ENCODE measurements at places on chromosomes 11 and 22.

DNA sequence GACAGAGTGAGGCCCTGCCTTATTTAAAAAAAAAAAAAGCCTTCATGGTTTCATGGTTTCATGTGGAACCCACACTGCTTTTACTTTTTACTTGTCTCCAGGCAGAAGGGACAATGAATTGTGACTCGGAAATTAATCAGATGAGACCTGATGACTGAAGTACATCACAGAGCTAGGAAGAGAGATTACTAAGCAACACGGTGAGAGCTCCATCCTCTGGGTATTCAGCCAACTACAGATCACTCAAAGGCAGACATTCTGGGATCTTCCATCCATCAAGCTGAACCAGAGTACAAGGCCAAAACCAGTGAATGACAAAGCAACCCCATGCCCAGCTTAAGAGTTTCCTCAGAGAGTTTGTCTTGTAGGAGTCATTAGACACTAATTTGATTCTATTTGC is 433.2 kb downstream of the SOX6 start:
- DNase-seq: no peak

DNA sequence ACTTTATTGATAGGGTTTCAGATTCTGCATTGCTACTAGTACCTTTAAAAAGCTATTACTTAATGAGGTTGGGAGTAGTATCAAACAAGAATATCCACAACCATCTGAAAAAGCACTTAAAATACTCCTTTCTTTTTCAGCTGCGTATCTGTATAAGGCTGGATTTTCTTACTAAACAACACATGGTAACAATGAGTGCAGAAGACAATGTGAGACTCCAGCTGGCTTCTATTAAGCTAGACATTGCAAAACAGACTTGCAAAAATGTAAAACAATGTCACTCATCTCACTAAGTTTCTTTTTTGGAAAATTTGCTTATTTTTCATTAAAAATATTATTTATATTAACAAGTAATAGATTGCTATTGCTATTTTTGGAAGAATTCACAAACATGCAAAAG is 132.6 kb downstream of the WNT11 start:
- no peak for DNase-seq

- no peak for DNase-seq
Measured at GRCh38 chr11:106828976-106829375, 189.3 kb downstream of the GUCY1A2 start.

DNA sequence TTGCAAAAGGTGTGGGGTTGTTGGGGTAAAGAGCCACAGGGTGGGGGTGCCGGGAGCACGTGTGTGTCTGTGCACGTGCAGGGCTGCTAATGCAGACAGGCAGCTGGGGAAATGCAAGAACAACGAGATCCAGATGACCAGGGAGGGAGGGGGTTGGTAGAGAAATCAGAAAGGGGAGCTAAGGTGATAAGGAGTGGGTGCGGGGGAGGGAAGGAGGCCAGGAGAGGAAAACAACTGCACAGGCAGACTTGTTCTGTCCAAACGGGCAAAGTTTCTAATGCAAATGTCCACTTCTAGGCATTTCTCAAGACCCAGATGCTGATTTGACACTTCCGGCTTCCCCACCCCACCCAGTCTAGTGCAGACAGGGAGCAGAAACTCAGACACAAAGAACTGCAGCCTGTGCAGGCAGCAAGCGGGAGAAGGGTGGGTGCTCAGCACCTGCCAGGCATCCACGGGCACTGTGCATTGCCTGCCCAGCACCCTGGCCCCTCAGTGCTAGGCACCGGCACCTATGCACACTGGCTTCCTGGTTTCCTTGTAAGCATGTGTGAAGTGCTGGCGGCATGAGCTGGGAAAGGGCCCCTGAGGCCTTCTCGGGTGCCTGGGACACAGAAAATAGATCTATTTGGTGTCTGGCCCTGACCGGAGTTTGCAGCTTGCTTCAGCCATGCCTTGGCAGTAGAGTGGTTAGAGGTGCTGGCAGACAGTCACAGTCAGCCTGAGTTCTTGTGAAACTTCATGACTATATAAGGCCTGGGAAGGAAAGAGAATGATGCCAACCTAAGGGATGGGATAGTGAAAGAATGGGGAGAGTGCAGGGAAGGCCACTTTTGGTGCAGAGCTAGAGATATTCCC is 220.1 kb upstream of the SORL1-AS1 start:
- no peak for DNase-seq

DNA sequence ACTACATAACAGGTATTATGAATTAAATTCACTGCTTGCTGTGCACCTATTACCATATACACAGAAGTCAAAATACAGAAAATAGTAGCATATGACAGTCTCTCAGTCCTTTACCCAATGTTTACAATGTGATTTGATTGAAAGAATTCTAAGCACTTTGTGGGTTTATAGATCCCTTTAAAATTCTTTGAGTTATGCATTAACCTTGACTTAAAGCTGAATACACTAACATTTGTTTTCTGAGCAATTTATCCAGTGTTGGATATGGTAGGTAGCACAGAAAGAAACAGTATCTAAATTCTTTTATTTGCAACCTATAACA is 230.8 kb upstream of the DDI1 start:
- DNase-seq: no peak

GRCh38 chr11:68839911-68840641 is 1.6 kb downstream of the CPT1A start:
- no peak for DNase-seq

DNA sequence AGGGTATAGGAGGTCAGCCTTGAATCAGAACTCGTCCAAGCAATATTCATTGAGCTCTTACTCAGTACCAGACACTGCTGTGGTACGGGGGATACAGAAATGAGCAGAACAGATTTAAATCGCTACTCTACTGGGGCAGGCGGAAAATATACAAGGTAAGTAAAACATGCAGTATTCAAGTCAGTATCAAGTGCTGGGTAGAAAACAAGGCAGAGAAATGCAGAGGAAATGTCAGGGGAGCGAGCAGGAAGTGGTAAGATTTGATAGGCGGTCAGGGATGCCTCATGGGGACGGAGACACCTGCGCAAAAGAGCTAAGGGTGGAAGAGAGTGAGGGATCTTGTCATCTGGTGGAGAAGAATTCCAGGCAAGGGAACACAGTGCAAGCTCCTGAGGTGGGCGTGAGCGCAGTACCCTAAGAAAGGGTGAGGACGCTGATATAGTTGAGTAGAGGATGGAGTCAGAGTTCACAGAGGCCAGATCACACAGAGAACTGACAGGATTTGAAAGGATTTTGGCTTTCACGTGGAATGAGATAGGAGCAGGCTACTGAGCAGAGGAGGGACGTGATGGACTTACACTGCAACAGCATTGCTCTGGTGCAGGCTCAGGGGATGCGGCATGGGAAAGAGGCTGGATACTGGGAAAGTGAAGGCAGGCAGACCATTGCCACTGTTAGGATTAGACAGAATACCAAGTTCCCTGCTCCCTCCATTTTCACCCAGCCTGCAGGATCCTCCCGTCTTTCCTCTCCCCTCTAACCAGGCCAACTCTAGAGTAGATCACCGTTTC is 35.8 kb downstream of the SC5D start:
- DNase-seq: no peak

DNA sequence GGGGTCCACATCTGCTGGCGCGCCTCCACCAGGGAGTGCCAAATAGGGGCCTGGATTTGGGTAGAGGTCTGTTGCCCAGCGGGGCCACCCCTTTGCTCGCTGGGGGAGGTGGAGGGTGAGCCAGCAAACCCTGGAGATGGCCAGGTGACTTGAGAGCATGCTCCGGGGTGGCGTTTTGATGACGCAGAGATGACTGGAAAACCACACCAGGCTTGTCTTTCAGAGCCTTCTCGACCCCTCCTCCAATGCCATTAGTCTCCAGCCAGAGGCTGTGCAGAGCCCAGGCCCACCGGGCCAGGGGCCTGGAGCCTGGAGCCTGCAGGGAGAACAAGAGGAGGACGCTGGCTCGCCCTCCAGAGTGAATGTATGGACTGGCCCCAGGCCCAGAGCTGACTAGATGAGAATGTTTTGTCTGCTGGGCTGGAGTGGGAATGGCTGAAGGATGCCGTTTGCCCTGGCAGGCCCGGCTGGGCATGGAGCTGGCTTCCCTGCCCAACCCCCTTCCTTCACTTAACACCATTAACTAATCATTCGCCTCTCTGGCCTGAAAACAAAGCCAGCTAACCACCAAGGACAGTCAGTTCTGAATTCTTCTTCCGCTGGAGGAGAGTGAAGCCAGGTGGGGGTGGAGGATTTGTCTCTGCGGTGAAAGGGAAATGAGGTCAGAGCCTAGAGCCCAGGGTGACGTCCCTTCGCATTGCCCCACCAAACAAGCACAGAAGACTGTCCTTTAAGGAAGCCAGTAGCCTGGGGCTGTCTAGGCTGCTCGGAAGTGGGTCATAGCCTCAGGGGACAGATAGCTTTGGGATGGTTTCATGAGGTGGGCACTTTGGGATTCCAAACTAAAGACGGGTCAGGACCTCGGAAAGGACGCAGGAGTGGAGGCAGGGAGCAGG is 1.6 kb upstream of the MCAM start:
- no peak for DNase-seq

DNA sequence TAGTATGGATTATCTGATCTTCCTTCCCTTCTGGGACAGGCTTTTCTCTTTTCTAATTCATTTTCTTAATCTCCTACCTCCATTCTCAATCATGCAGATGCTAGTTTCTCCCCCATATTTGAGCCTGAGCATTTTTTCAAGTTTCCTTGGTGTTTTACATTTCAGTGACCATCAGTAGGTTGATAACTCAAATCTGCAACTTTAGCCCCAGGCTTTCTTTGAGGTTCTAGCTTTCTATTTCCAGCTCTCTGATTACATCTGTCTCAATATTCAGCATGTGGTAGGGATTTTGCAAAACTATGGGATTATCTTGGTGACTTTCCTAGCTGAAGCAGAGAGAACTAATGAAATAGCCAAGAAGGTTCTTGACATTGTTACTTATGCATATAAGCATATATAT is 67.8 kb downstream of the ARHGEF12 start:
- DNase-seq: no peak
